Hindlimb muscle (tissue), 1 donor: ENCODE measurements at places on chromosomes 11 and 22.

GRCh38 chr11:68575025-68575665 is 109.2 kb upstream of the GAL start:
- no peak for DNase-seq

DNA sequence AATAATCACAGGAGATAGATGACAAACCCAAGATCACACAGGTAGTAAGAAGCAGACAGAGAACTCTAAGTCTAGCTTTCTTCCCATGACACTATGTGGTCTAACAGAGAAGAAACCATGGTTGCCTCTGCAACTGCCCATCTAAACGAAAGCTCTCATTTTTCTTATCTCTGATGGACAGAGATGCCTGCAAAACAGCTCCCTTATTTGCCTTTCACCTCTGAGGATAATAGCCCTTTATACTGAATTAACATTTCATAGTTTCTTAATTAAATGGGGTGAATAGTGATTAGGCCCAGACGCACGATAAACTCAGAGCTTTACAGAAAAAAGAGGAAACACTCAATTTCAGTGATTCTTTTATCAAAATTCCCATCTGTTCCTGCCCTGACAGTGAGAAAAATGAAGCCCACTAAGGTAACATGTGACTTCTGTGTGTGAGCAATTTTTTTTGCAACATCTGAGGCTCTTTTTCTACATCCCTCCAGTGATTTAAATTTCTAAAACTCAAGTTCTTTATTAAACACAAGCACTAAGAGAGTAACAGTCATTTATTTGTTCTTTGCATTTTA is 24.6 kb downstream of the OR2AG2 start:
- no peak for DNase-seq

GRCh38 chr11:44290208-44290607 is 19.7 kb downstream of the ALX4 start:
- DNase-seq, result no peak

DNA sequence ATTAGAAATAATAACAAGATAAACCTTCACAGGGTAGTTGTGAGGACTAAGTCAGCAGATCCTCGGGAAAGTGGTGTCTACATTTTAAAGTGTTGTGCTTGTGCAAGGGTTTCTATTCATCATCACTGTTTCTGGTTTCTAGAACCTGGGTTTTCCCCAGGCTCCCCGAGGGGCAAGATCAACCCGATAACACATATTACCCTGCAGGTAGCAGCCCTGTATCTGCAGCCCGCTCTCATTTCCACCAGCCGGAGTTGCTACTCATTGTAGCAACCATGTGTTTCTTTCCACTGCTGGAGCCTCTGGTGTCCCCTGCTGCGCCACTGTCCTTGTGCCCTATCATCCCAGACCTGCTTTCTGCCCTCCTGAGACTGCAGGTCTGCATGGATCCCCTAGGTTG is 67.0 kb downstream of the MIAT start:
- DNase-seq, result no peak

GRCh38 chr11:111688013-111688412 is 78.2 kb downstream of the PPP2R1B start:
- no peak for DNase-seq

- DNase-seq, result no peak
Observed at GRCh38 chr22:49128874-49129273, 698.8 kb downstream of the BRD1 start.

- no peak for DNase-seq
Observed at GRCh38 chr22:47190276-47190956, 428.0 kb downstream of the TBC1D22A start.

DNA sequence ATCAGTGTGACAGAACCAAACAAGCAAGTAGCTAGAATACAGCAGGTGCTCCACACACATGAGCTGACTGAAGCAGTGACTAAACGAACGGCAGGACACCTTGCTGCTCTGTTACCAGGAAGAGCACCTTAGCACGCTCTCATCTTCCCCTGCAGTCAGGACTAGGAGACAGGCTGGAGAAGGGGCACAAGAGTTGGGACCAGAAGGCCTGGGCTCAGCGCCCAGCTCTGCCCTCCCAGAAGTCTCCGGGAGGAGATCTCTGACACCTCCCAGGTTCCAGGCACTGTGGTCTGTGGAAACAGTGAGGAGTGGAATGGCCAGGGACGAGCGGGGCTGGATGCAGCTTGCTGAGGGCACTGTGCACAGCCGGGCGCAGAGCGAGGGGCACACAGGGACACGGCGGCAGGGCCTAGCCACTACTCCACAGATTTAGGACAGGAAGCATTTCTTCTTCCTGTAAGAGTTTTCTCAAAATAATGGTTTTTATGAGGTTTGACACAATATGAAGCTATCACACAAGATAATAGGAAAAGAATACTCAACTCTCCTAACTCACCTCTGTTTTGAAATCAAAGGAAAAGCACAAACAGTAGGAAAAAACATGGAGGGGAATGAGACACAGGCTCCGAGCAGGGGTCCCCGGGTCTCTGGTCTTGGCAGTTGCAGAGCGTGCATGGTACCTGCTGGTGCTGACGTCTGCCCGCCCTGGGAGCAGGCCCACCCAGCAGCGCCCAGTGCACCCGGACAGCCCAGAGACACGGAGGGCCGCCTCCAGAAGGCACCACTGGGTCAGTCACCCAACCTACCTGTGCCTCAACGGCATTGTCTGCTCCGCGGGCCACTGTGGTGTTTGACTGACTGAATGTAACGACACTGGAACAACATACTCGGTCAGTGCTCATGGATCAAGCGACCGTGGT is 67.6 kb downstream of the NCAPD3 start:
- DNase-seq, result no peak

GRCh38 chr11:75383246-75383645 is 16.1 kb upstream of the RPS3 start:
- no peak for DNase-seq

DNA sequence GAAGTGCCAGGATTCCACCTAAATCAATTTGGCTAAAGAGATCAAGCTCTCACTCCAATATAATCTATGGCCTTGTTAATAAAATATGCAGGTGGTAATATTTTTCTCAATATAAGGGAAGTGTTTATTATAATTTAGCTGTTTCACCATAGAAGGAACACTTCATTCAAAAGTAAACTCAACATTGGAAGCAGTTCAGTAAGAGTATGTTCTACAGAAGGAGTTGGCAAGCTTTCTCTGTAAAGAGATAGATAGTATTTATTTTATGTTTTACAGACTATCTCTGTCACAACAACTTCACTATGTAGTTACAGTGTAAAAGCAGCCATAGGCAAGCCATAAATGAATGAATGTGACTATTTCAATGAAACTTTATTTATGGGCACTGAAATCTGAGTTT is 313.6 kb upstream of the ANO3 start:
- no peak for DNase-seq

DNA sequence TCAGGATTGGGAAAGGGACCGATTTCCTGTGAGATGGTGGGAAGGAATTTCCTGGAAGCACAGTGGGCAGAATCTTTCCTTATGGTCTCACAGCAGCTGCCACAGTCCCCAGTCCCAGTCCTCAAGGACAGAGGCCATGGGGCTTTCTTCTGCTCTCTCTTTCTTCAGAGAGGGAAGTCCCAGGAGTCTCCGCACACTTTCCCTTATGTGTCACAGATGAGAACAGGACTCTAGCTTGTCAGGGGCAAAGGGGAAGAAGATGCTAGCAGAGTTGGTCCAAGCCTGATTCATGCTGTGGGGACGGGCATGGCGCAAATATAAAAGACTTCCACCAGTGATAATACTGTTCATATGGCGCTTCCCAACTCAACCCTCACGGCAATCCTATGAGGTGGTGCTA is 7.5 kb upstream of the PPFIA1 start:
- no peak for DNase-seq

DNA sequence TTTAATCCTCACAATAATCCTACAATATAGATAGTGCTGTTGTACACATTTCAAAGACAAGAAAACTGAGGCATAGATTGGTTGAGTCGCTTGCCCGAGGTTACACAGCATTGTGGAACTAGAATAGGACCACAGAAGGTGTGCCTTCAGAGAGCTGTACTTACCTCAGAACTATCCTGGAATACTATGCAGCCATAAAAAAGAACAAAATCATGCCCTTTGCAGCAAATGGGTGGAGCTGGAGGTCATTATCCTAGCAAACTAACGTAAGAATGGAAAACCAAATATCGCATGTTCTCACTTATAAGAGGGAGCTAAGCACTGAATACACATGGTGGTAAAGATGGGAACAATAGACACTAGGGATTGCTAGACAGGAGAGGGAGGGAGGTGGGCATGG is 15.7 kb upstream of the NAV2 start:
- DNase-seq, result no peak

GRCh38 chr22:31945443-31945855 is 1.1 kb downstream of the YWHAH start:
- DNase-seq, result no peak

DNA sequence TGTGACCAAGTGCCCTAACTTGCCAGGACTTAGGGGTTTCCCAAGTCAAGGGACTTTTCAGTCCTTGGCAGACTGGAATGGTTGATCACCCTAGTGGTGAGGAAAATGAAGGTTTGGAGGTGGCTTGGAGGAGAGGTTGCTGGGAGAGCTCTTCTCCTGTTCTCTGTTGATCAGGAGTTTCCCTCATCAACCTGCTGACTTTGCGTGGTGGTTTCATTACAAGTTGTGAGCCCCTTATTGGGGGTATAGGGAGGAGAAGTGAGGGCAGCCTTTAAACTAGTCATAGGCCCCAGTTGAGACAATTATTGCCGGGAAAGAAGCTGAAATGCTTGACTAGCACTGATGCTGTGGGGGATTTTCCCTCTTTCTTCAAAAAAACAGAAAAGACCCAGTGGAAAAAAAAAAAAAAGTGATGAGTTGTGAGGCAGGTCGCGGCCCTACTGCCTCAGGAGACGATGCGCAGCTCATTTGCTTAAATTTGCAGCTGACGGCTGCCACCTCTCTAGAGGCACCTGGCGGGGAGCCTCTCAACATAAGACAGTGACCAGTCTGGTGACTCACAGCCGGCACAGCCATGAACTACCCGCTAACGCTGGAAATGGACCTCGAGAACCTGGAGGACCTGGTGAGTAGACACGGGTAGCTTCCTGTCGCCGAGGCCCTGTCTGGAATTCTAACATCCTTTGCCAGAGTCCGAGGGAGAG is at the start of gene CXCR5:
TSS of gene CXCR5 (plus strand) at position 525 of the 704 bp plus-strand sequence. CDS start at position 575, 50 bp downstream.
- DNase-seq, result no peak

DNA sequence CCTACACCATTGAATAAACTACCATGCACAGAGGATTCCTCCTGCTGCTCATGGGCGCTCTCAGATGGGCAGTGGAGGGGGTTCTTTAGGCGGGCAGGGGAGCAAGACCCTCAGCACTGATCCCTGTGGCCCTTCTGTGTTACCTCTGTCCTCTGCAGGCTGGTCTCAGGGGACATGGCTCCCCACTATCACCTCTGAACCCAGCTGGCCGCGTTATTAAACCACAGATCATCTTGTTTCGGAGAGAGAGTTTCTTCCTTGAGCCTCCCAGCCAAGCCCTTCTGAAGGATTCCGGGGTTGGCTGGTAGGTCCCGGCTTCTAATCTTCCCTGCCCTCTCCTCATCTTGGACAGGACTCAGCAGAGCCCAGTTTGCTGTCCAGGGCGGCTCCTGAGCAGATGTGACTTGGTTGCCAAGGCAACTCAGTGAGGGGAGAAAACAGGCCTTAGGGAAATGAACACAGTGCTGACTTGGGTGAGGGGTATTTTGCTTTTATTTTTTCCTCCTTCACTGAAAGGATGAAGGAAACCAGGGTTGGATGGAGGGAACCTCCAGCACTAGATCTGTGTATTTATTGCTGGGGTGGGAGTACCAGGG is 13.3 kb downstream of the APOL3 start:
- no peak for DNase-seq

DNA sequence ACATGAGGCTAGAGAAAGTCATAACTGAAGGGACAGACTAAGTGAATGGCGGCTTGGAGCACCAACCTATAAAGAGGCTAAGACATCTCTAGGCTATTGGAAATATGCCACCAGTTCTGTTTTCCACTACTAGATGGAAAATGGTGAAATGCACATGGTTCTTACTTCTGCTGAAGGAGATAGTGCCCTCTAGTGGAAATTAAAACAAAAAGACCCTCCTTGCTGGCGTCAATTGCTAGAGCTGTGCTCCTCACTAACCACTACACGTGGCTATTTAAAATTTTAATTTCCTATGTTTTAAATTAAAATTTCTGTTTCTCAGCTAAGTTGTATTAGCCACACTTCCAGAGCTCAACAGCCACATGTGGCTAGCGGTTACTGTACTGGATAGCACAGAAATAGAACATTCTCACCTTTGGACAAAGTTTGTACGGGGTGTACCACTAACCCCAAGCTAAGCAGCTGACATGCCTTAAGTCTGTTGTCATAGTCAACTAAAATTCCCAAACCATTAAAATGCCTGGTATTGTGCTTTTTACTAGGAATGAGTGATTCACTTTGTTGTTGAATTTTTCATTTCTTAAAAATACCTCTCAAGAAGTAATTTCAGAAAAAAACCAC is 34.1 kb upstream of the CALCA start:
- no peak for DNase-seq

- no peak for DNase-seq
Observed at GRCh38 chr11:4134806-4135205, 40.2 kb downstream of the RRM1 start.

DNA sequence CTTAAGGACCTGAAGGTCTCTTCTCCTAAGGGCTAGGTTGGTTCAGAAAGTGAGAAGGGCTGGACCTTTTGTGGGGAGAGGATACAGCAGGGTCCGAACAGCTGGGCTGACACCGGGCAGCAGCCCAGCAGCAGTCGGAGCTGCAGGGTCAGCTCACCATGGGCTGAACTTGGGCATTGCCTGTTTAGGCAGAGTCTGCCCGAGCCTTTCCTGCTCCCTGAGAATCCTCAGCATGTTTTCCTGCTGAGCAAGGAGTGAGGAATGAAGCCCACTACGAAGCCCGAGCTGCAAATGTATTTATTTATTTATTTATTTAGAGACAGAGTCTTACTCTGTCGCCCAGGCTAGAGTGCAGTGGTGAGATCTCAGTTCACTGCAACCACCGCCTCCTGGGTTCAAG is 83.9 kb downstream of the PTPRJ start:
- no peak for DNase-seq

DNA sequence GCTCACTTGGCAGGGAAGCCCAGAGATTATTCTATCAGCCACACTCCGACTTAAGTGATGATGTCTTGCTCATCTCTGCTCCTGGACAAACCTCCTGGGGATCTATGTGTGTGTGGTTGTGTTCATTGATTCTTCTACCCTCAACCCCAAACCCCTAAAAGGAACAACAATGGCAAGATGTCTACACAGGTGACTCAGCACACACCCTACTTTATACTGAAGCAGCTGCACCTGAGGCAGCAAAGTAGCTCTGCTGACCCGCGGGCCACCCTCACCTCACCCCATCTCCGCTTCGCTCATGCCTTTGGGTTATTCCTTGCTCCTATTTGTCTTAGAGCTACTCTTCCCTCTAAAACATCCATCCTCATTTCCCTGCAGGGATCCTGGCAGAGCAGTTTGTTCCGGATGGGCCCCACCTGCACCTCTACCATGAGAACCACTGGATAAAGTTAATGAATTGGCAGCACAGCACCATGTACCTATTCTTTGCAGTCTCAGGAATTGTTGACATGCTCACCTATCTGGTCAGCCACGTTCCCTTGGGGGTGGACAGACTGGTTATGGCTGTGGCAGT is 38.7 kb downstream of the TMEM45B start:
- no peak for DNase-seq

- DNase-seq, result no peak
Observed at GRCh38 chr22:44814266-44815098, 62.1 kb downstream of the ARHGAP8 start.
